A549 (cell line): ENCODE measurements at places on chromosomes 2 and 18. TPM values are rescaled to one million over a fixed set of nuclear protein-coding genes. Genes with fewer than 3 reads are reported as not detected.
A peak's percentile ranks its signal among the peaks of the same experiment; 100 is the strongest.

DNA sequence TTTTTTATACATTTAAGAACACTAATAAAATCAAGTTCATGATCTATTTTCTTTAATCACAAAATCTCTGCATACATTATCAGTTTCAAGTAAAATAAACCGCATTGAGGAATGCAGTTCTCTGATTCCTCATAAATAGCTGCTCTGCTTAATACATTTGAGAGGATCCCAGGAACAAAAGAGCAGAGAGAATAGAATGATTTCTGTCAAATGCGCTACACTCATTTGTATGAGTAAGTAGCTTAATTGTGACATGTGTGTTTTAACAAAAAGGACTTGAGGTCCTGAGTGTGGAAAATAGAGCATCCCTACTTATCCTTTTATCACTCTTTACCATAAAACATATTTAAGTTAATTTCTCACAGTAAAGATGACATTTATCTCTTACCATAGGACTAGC, 134.0 kb downstream of the PID1 start:
- no peak for DNase-seq

DNA sequence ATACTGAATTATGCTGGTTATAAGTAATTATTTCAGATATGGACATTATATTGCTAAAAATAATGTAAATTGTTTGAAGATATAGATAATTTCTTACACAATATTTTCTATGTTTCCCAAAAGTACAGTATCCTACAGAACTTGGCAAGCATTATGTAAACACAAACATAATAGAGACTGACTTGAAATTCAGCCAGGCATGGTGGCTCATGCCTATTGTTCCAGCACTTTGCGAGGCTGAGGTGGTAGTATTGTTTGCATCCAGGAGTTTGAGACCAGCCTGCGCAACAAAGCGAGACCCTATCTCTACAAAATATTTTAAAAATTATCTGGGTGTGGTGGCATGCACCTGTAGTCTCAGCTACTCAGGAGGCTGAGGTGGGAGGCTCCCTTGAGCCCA, 1300.5 kb upstream of the DDX18 start:
- DNase-seq = no peak

- no peak for DNase-seq
These were observed 13.5 kb downstream of the KCNIP3 start for GRCh38 chr2:95310651-95311050.

DNA sequence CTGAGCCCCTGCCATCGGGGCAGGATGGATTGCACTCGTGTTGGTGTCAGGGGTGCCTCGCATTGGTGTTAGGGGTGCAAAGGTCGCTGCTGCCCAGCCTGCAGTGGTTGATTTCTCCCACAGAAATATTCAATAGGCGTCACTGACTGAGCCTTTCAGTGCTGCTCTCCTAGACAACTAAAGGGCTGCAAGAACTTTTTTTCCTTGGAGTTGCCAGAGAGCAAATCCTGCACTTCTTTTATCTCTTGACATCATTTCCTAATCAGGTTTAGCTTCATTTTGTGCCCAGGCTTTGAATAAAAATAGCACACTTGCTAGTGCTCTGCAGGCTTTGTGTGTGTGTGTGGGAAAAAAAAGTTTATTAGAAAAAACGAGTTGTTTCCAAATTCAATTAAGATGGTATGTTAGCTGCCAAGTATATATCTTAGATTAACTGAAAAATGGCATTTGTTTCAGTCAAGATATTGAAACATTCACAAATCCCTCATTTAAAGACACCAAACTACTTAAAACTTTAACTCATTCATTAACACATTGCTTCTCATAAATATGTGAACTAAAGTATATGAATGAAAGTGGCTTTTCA, 125.6 kb downstream of the SOCS6 start:
- DNase-seq = no peak

DNA sequence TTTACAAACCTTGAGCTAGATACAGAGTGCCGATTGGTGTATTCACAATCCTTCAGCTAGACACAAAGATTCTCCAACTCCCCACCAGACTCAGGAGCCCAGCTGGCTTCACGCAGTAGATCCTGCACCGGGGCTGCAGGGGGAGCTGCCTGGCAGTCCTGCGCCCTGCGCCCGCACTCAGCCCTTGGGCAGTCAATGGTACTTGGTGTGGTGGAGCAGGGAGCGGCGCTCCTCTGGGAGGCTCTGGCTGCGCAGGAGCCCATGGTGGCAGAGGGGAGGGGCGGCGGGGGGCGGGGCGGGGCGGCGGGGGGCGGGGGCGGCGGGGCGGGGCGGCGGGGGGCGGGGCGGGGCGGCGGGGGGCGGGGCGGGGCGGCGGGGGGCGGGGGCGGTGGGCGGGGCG, 923.4 kb downstream of the SOCS6 start:
- no peak for DNase-seq

DNA sequence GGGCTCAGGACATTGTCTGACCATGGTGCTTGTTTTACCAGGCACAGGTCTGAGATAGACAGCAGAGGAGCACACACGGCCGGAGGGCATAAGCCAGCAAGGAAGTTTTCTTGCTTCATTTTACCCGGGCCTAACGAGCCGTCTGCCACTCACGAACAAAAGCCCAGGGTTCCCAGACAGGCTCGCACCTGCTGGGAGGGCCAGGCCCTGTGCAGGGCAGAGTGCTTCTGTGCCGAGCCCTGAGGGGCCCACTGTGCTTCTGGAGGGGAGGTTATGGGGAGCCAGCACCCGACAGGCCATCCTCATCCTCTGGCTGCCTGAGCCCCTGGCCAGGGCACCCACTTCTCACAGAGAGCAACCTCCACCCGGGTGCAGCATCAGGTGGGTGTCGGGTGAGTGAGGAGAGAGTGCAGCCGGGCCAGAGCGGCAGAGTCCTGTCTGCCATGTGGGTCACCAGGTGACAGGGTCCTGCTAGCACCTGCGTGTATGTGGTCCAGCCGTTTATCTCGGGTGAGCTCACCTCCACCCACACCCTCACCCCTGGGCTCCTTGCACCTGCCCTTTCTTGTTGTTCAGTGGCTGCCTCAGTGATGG, 297.9 kb downstream of the NDUFA10 start:
- no peak for DNase-seq

ASB18 gene
- not detected in 3 replicates for polyA plus RNA-seq

FBXO48 gene
- polyA plus RNA-seq = 0.72 to 0.81 TPM (median 0.74 TPM) in 3 replicates

GRCh38 chr2:12244070-12244469, 472.7 kb upstream of the TRIB2 start:
- no peak for DNase-seq

CRACDL gene
- 0.36 to 0.51 TPM (median 0.45 TPM) in 3 replicates for polyA plus RNA-seq

GRCh38 chr2:96470636-96471035, 34.5 kb downstream of the NEURL3 start:
- peak; percentile 55 for DNase-seq

KIF5C gene
- 0.27 to 0.32 TPM (median 0.28 TPM) in 3 replicates for polyA plus RNA-seq

WNT10A gene
- 0.04 TPM in 2 of 3 replicates, not detected in the other for polyA plus RNA-seq

GRCh38 chr2:50858156-50858555, 173.8 kb downstream of the NRXN1 start:
- DNase-seq = no peak

DNA sequence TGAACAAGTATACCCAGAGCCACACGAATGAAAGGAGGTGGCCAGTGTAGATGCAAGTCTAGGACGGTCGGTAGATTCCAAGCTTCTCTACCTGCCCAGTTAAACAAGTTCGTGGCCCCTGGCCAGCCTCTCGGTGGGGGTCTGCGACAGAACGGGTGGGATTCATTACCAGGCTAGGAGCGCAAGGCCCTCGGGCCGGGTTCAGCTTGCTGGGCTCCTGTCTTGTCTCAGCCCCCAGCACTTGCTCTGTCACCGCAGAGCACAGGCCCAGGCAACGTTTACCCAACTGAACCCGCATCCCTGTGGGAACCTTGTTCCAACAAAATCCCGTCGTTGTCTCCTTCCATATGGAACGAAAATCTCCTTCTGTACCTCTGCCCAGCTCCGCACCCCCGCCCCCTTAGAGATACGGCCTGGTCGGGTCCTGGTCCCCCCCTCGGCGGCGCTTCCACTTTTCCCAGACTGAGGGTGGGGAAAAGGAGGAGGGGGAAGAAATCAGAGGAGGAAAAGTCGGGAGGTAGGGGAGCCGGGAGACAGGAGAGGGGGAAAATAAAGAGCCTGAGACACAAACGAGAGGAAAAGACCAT, 1.9 kb upstream of the EMX1 start:
- DNase-seq = no peak

GRCh38 chr2:162067596-162067995, 6.4 kb downstream of the DPP4 start:
- DNase-seq = no peak

- DNase-seq = no peak
These were observed 1072.5 kb downstream of the SUCLG1 start for GRCh38 chr2:83386549-83386948.

- DNase-seq = no peak
These were observed 51.1 kb upstream of the ZNF236 start for GRCh38 chr18:76771192-76771799.

MC2R gene
- not detected in 3 replicates for polyA plus RNA-seq

DNA sequence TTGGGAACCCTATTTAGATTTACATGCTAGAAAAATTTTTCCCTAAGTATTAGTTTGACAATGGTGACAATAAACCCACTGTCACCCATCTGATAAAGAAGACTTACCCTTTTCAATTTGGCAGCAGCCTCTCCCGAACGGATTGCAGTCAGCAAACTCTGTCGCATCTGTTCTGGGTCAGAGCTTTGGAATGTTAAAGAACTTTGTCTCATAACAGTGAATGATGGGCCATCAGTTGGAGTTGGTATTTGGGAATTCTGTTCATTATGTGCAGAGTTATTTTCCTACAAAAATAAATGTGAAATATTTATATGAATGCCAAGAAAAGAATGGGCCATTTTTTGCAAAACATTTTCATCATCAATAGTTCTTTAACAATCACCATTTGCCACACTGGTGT, 70.8 kb upstream of the GRB14 start:
- DNase-seq = no peak

DNA sequence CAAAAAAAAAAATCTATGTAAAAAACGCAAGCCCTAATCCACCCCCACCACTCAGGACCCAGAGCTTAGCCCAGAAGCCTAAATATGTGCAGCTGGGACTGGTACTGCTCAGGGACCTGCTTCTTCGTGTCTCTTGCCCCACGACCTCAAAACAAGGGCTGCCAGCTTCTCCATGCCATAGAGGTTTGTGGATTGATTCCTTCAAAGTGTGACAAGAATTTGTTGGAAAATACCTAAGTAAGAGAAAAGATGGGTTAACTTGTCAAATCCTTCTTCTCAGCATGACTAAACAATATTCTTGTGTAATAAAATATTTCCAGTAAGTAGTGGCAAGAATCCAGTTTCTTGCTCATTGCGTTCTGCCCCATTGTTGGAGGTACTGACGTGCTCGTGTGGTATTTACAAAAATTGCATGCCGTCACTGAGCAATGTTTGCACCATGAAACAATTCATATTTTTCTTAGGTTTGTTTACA, 825 bp upstream of the SCYGR1 start:
- DNase-seq = peak; percentile 63

DNA sequence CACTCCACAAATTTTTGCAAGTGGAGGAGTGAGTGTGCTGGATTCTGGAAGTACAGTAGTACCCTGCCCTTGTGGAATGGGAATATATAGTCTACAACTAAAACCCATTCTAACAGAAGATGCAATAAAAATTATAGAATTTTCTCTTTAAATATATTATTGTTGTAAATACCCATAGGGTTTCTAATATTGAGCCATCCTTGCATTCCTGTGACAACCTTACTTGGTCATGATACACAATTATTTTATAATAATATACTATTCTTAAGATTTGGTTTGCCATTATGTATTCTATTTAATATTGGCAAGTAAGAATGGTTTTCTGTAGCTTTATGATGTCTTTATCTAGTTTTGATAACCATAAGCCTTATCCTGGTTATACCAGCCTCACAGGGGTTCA, 52.2 kb downstream of the EML6 start:
- DNase-seq = no peak

GRCh38 chr18:11728249-11728648, 39.2 kb downstream of the GNAL start:
- no peak for DNase-seq

ODC1 gene
- 56.3 to 89.5 TPM (median 57.8 TPM) in 3 replicates for polyA plus RNA-seq

DNA sequence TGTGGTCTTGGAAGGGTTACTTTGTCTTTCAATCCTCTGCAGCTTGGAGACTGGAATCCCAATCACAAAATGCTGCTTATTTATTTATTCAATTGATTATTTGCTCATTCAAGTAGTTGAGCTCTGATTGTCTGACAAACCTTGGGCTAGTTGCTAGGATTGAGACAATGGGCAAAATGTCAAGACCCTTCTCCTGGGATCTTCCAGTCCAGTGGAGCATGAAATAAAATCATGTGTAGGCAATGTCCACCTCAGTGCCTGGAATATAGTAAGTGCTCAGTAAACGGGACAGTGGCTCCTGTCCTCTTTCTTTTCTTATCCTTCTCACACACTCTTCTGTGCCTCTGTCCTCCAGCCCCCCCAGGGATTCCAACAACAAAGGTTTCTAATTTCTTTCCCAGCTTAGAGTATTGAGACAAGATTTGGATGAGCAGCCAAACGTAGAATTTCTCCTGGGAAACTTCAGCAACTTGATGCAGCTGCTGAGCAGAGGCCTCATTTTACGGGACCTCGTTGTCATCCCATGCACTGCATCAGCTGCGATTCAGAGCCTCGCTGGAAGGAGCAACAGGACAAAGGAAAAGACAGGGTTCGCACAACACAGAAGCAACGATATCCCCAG, 545.0 kb downstream of the SOX11 start:
- DNase-seq = no peak

DNA sequence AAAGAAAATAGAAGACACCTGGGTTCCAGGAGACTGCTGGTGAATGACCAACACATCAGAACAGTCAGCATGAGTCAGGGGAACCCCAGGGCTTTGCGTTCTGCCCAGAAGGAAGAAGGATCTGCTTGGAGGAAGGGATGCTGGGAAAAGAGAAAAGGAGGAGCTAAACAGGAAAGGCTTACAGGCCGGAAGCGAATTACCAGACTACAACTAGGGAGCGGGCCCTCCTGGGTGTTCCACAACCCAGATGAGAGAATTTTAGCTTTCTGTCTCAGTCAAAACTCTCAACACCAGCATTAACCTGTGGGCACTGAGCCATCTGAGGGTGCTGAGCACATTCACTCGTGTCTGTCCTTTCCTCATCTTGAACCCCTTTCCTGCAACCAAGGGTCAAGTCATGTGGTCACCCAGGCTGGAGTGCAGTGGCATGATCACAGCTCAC, 19.2 kb downstream of the CDC42EP3 start:
- DNase-seq = peak; percentile 84

GRCh38 chr2:59250307-59250677, 1009.2 kb upstream of the FANCL start:
- DNase-seq = no peak
